Stimulated activated CD8-positive, alpha-beta memory T cell treated with anti-CD3 and anti-CD28 coated beads, Interleukin-2, amount 100 ng/mL, for 1 hour (primary cell): ENCODE measurements at places on chromosomes 3 and 15.

- DNase-seq, result no peak
Measured at GRCh38 chr3:40120806-40121205, 188.7 kb upstream of the EIF1B start.

GRCh38 chr3:32614956-32615355 is 44.3 kb upstream of the DYNC1LI1 start:
- no peak for DNase-seq

DNA sequence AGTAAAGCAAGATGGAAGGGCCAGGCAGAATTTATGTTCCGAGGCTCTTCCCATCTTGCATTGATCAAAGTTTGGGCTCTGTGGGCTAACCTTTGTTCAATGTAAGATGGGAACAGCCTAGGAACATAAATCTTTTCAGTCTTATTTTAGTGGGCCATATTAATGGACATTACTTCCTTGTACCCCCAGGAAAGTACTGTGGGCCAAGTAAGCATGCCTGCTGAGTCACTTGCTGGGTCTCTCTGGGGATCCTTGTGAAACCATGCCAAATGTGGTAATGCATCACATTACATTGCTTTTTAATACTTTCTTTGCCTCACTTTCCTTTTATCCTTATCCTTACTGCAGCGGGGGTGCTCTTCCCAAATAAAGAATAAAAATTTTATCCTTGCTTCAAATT is 349.5 kb upstream of the POU1F1 start:
- DNase-seq, result no peak

DNA sequence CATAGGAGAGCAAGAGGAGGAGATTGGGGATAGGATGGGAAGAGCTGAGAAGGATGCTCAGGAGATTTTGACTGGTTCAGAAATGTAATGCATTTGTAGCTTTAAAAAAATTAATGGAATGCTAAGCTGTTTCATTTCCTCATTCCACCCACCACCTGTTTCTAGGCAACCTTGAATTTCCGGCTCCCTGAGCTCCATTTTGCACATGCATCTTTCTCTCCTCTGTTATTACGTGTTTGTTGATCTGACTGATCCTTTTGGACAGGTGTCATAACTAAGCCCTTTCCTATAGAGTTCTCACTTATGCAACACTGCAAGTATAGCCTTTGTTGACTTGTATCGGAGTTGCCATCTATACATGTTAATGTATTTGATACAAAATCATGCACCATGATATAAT is 4.3 kb downstream of the TMPRSS7 start:
- DNase-seq, result no peak

DNA sequence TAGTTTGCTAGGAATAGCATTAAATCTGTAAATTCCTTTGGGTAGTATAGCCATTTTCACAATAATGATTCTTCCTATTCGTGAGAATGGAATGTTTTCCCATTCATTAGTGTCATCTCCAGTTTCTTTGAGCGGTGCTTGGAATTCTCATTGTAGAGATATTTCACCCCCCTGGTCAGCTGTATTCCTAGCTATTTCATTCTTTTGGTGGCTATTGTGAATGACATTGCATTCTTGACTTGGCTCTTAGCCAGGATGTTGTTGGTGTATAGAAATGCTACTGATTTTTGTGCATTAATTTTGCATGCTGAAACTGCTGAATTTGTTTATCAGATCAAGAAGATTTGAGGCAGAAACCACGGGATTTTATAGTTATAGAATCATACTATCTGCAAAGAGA is 690.5 kb upstream of the ALCAM start:
- no peak for DNase-seq

- no peak for DNase-seq
Measured at GRCh38 chr3:127706312-127706711, 33.6 kb downstream of the ABTB1 start.

DNA sequence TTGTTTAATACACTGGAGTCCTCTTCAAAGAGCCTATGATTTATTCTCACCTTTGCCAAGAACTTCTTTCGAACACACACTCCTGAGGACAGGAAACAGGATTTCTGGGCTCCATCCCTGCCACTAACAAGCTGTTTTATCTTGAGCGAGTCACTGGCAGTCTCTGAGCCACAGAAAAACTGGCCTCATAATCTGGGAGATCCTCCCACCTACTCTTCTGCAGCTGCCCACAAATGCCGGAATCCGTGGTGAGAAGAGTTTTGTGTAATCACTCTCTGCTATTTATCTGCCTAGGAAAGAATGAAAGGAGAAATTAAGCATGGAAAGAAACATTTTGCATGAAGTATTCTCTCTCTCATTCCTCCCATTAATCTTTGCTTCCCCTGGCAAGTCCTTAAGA is 172.0 kb upstream of the TRIM42 start:
- no peak for DNase-seq

DNA sequence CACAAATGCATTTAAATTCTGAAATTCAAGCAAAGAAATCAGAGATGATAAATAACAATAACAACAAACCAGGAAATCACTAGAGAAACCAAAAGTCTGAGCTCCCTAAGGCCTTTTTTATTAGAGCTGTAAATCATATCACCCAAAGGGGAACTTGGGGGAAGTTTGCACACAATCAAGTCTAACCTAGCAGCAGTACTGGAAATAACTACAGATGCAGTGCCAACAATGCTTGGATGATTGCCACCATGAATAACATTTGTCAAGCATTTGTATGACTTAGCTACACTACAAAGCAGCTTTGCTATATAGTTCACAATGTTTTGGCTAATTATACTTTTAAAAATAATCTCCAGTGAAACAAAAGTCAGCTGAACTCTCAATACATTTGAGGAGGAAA is 27.8 kb downstream of the SHQ1 start:
- DNase-seq, result no peak

- no peak for DNase-seq
Measured at GRCh38 chr3:60140160-60140559, 1090.3 kb upstream of the CFAP20DC start.

- DNase-seq, result no peak
Measured at GRCh38 chr3:10234526-10235230, 13.6 kb upstream of the TATDN2 start.

GRCh38 chr15:32918547-32918946 is 200.7 kb downstream of the GREM1 start:
- no peak for DNase-seq

DNA sequence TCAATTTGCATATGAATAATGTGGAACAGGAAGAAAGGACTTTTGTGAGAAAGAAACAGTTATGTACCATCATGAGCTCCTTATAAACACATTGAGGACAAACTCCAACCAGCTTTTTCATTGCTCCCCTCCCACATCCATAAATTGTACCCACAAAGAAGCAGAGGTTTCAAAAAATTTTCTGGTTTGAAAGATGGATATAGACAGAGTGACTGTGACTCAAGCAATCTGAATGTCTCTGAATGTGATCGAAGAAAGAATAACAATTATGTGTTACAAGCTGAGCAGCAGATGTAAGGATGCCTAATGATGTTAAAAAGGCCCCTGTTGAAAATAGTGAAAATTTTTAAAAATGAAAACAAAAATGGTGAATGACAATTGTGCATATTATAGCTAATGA is 127.4 kb downstream of the TFG start:
- no peak for DNase-seq

DNA sequence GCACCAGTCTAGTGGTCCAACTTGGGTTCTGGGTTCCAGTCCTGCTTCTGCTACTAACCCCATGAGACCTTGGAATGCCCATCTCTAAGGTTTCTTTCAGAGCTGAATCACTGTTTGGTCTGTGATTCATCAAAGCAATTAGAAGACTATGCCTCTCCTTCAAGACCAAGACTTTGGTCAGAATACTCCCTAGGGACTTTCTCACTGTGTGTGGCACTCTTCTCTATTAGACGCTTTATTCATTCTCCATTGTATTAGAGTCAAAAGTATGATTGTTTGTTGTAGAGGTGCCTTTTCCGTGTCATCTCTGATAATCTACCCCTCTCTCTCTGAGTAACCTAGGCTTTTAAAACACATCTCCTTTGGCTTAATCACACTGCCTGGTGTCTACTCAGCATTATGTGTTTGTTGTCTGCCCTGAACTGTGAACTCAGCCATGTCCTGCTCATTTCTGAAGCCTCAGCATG is 90.5 kb downstream of the LPP start:
- DNase-seq, result no peak

GRCh38 chr3:126941721-126942270 is 41.1 kb upstream of the PLXNA1 start:
- no peak for DNase-seq

DNA sequence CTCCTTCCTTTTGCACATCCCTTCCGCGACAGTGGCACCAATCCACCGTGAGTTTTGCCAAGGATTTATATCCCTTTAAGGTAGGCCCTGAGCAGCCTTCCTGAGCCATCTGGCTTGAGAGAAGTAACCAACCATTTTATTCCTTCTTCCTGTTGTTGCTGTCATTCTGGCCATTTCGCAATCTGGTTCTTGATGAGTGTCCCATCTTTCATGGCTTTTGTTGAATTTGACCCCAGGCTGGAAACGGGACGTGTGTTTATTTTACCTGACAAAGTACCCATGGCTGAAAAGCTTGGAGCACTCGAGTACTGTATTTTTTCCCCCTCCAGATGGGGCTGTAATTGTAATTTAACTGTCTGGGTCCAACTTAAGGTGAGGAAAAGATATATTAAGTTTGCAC is 173.4 kb downstream of the WNT5A start:
- no peak for DNase-seq

- no peak for DNase-seq
Measured at GRCh38 chr15:72222393-72222792, 8.6 kb downstream of the PKM start.

GRCh38 chr15:99708563-99708962 is 24.7 kb downstream of the LYSMD4 start:
- DNase-seq, result no peak

- DNase-seq, result no peak
Measured at GRCh38 chr3:70885636-70886035, 573.2 kb upstream of the MDFIC2 start.

GRCh38 chr3:186670155-186670554 is 4.3 kb downstream of the HRG start:
- no peak for DNase-seq

GRCh38 chr3:115666920-115667737 is 43.8 kb downstream of the GAP43 start:
- no peak for DNase-seq

- DNase-seq, result no peak
Measured at GRCh38 chr3:122167630-122168029, 15.8 kb upstream of the CASR start.

- DNase-seq, result no peak
Measured at GRCh38 chr3:634511-634910, 437.9 kb downstream of the CHL1 start.
